ENCODE measurements at places on chromosomes 12 and 14.

GRCh38 chr14:97402279-97402678 is 605.1 kb downstream of the VRK1 start:
- no peak for DNase-seq

DNA sequence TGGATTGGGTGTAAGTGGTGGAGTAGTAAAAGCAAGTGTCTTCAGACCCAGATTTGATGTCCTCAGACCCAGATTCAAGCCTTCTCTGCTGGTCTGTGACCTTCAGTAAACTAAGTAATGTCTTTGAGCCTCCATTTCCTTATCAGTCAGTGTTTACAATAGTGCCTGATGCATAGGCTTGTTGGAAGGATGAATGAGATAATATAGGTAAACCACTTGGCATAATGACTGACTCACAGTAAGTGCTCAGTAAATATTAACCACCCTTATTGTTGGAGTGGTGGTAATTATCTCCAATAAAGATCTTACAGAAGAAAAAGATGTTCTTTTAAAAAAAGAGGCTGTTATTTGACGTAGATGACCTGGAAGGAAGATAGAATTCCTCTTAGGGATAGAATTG is 86.2 kb downstream of the IGF1 start:
- no peak for DNase-seq

DNA sequence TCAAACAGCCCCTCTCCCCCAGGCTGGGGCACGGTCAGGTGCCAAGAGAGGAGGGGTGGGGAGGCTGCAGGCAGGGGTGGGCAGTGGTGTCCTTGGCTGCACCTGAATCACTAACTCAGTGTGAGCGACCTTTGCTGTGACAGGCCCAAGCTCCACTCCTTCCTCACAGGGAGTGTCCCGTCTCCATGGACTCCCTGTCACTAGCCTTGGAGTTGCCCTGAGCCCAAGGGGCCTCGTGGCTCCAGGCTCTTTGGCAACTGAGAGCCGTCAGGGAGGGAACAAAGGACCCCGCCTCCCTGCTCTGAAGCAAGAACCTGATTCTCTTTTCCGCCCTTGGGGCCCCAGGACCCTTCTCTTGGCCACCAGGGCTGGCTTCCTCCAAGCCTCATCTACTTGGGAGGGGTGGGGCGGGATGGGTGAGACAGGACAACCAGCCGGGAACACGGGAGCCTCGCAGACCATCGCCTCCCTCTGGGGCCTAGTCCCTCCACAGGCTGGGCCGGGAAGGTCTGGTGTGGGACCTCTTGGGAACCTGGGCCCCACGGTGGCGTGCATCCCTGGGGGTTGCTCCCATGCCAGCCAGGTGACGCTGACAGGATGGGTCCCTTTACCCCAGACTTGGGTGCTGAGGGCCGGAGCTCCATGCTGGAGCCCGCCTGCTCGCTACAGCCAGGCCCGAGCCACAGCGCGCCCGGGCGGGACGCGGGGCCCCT is 935 bp upstream of the ADSS1 start:
- no peak for DNase-seq

DNA sequence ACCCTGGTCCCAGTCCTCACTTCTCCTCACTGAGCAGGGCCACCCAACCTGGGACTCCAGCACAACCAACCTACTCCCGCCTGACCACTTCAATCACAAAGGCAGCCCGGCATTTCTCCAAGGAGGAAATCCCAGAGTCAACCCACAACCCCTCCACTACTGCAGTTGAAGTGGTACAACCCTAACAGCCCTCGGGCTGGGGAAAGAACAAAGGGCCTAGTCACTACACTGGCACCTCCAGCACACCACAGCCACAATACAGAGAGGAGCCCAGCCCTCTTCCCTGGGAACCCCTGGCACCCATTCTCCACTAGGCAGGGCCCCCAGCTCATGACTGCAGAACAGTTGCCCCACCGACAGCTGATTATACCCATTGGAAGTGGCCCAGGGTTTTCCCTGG is 13.7 kb upstream of the OR5AU1 start:
- DNase-seq: no peak

GRCh38 chr12:69417741-69418167 is 52.4 kb upstream of the FRS2 start:
- no peak for DNase-seq

- DNase-seq: no peak
Observed at GRCh38 chr12:52622349-52622748, 4.0 kb upstream of the KRT73 start.

GRCh38 chr12:27644158-27644845 is 51.9 kb upstream of the REP15 start:
- DNase-seq: no peak

GRCh38 chr12:102026728-102027127 is 35.1 kb downstream of the WASHC3 start:
- no peak for DNase-seq

DNA sequence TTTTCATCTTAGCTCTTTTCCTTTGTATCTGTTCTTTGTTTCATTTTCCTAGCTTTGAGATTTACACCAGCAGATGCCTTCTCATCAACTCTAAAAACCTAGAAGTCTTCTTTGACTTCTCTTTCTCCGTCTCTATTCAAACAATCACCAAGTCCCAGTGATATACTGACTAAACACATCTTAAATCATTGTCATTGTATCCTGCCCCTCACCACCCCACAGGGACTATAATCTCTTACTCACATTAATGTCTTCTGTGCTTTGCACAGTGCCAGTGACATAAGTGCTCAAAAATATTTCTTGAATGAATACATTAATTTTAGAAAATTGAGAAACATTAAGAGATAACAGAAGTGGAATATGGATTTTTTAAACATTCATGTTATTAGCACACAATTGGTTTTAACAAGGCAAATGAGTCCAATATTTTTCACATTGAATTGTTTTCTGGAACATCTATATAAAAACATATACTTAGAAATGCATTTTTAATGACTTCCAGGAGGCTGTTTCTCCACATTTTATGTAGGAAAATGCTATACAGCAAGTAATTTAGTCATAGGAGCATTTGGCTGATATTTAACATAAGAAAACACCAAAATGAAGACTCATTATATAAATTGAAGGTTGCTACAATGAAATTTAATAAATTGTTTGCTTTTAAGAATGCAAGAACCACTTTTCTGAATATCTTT is 472.8 kb upstream of the PRICKLE1 start:
- no peak for DNase-seq

DNA sequence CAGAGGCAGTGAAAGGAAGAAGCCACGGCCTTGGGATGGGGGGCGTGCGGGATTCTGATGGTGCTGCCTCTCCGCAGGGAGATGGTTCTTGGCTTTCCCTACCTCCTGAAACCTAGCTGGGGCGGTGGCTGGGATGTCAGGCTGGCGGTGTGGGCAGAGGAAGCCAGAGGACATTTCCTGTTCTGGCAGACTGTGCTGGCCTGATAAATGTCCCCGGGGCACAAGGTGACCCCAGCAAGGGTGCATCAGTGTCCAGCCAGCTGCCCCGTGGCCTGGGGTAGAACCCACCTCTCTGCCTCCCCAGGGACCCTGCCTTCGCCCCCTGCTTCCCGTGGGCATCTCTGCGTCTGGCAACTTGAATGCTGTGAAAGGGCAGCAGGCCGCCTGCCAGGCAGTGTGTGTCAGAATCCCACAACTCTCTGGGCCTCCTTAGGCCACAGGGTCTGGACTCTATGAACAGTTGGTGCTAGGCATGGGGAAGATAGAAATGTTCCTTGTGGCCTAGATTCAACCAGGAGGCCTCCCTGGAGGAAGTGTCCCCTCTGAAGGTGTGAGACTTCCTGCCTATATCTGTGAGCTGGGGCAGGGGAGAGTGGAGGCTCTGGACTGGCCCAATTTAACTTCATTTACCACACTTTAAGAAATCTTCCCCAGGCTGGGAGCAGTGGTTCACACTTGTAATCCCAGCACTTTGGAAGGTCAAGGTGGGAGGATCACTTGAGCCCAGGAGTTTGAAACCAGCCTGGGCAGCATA is 4.9 kb downstream of the SH2B3 start:
- no peak for DNase-seq

- peak; percentile 64 for DNase-seq
Observed at GRCh38 chr12:116533343-116534251, 25.6 kb upstream of the MAP1LC3B2 start.

DNA sequence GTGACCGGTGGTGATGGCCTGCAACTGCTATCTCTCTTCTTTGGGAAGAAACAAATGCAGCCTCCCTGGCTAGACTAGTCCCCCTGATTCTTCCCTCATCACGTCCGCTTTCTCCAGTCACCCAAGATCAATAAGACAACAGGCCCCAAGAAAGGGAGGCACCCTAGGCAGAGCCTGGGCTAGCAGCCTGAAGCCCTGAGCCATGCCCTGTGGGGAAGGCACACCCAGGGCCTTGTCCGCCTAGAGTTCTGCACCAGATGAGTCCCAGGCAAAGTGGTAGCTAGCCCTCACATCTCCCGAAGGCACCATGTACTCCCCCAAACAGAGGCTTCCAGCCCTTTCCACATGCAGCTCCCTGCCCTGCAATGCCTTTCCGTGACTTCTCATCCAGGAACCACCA is 35.1 kb downstream of the CAMKK2 start:
- DNase-seq: no peak

- no peak for DNase-seq
Observed at GRCh38 chr14:68986225-68986624, 7.1 kb upstream of the ACTN1 start.

GRCh38 chr14:59600211-59600945 is 23.8 kb upstream of the CCDC175 start:
- DNase-seq: no peak

- no peak for DNase-seq
Observed at GRCh38 chr14:35336494-35337268, 44.5 kb downstream of the PSMA6 start.

DNA sequence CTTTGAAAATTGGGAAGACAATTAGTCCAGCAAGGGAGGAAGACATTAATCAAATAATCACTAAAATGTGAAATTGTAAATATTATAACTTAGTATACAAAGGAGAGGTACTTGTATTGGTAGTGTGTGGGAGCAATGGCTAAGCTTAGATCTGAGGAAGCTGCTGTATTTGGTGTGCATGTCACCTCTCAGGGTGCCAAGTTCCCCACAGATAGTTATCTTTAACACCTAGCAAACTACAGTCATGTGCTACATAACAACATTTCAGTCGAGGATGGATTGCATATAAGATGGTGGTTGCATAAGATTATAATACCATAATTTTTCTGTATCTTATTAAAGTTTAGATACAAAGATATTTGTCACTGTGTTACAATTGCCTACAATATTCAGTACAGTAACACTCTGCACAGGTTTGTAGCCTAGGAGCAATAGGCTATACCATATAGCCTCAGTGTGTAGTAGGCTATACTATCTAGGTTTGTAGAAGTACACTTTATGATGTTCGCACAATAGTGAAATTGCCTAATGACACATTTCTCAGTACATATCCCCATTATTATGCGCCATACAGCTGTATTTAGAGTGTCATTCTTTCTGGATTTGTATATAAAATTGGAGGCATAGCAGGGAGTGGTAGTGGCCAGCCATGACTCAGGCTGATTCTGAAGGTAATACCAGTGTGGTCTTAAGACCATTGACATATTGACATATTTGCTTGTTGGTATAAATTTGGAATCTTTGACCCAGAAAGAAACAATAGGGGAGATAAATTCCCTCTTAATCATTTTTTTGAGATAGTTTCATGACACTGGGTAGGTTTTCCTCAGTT is 55.8 kb downstream of the RAD51B start:
- no peak for DNase-seq

- DNase-seq: no peak
Observed at GRCh38 chr14:76919431-76920330, 93.5 kb downstream of the LRRC74A start.

DNA sequence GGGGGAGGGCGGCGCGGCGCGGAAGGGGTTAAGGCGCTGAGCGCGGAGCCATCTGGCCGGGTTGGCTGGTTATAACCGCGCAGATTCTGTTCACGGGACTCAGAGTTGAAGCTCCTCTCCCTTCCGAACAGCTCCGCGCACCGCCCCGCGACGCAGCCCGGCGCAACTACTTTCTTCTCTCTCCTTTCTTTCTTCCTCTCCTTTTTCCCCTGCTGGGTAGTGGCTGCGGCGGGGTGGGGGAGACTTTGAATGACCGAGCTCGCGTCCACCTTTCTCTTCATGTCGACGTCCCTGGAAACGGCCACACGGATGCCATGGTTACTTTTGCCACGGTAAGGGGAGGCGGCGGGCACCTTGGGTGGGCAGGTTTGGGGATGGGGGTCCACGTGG is at the start of gene NTF3:
Gene NTF3, plus strand, starts transcription at position 98 of the 390 bp plus-strand sequence. Its CDS starts 217 bp downstream, at position 315.
- no peak for DNase-seq

- DNase-seq: no peak
Observed at GRCh38 chr12:51797301-51797700, 51.2 kb downstream of the FIGNL2 start.

GRCh38 chr14:95961481-95961880 is 77.7 kb upstream of the C14orf132 start:
- DNase-seq: no peak

- DNase-seq: no peak
Observed at GRCh38 chr12:105507311-105508038, 177.0 kb downstream of the C12orf75 start.

DNA sequence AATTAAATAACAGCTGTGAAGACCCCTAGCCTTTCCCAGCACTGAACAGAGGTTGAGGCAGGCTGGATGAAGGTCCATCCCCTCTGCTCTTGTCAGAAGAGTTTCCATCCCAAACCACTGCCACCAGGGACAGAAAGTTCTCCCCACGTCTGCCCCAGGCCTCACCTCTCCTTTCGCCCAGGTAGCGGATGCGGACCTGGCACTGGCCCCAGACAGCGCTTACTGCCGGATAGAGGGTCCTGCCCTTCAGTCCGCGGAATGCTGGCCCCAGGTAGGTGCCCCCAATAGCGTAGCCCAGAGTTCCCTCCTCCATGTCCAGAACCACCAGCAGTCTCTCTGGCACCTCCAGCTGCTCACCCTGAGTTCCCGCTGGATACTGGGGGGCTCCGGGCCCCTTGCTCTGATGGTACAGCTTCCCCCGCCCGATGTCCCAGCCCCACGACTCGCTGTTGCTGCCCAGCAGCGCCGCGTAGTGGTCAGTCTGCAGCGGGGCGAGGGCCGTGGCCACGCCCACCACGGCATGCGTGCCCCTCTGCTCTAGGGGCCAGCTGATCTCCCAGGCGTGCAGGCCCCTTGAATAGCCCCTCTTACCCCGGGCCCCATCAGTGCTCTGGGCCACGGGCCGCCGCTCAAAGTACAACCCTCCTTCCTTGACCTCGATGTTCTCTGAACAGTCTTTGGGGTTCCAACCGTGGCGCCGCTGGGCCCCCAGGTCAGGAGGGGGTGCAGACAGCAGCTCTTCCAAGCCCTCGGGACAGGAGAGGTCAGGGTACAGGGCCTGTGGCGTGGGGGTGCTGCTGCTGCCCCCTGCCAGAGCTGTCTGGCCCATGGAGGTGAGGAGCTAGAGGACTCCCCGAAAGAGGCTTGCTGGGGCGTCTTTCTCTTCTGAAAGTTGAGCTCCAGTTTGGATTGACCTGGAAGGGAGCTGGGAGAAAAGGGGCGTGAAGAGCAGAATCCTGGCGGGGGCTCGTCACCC is 742 bp downstream of the SPSB2 start:
- peak; percentile 54 for DNase-seq

DNA sequence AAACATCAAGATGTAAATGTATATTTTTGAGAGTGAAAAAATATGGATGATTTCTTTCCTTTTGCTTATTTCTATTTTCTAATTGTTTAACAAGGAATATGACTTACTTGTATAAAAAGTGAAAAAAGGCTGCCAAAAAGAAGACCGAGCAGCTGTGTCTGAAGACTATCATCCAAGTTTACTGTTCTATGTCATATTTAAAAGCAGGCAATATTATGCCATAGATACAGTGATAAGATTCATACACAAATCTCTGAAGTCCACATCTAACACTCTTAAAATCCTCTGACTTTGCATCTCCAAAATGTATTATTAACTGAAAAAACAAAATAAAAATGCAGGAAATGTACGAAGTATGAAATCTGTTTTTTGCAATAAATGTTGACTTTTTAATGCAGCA is 109.1 kb downstream of the SEC23A start:
- DNase-seq: no peak

Data from stimulated activated CD4-positive, alpha-beta T cell treated with anti-CD3 and anti-CD28 coated beads, Interleukin-1b, Interleukin-23, amount 100 ng/mL, for 1 hour (primary cell).